ENCODE measurements at places on chromosomes 7 and 10. TPM values are rescaled to one million over a fixed set of nuclear protein-coding genes. Genes with fewer than 3 reads are reported as not detected.

The MKI67 gene
- total RNA-seq: 2.0 TPM

The PLCE1 gene
- 9.6 TPM for total RNA-seq

DNA sequence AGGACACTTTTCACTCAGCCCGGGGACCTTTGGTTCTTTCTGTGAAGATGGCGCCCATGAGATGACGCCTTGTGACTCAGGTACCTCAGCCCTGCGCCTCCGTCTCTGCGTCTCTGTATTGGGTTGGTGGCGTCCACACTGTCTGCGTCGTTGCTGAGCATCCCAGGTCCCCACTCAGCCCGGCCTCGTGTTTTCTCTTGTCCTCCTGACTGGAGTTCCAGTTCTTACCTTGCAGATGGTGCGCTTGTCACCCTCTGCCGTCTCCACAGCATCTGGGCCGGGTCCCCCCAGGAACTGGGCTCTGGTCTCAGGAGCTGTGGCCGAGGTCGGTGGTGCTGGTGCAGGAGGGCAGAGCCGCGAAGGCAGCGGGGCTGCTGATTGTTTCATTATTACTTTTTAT lies 150.4 kb downstream of the WDR37 start:
- H3K4me1 ChIP-seq: no peaks in the 10 kb centered on the region
- H3K36me3 ChIP-seq: no peaks in the 10 kb centered on the region
- H3K27me3 ChIP-seq: no peaks in the 10 kb centered on the region
- H3K4me3 ChIP-seq: no peak overlapping the region
- no peak overlapping the region for H3K27ac ChIP-seq

- H3K27me3 ChIP-seq: no peaks in the 10 kb centered on the region
- H3K27ac ChIP-seq: no peak overlapping the region
- DNase-seq: no peak
- no peaks in the 10 kb centered on the region for H3K36me3 ChIP-seq
- H3K4me1 ChIP-seq: no peaks in the 10 kb centered on the region
Observed at GRCh38 chr10:83723080-83723479, 416.2 kb upstream of the GHITM start.

DNA sequence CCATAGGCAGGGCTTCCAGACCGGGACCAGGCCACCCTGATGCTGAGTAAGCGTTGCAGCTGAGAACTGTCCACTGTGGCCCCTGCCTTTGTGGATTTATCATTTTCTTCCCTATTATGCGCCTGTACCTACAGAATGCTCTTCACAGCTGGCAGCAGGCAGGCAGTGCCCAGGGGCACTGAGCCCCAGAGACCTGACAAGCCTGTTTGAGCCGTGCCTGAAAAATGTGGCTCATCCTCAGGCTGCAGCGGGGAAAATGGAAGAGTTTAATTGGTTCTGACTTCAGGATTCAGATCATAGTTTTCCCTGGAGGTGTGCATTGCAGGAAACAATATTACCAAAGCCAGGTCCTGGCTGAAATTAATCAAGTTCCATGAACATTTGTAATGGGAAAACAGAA lies 200.2 kb downstream of the ZNF438 start:
- H3K4me3 ChIP-seq: no peak overlapping the region
- no peak overlapping the region for H3K27ac ChIP-seq
- no peak for DNase-seq
- no peaks in the 10 kb centered on the region for H3K27me3 ChIP-seq

DNA sequence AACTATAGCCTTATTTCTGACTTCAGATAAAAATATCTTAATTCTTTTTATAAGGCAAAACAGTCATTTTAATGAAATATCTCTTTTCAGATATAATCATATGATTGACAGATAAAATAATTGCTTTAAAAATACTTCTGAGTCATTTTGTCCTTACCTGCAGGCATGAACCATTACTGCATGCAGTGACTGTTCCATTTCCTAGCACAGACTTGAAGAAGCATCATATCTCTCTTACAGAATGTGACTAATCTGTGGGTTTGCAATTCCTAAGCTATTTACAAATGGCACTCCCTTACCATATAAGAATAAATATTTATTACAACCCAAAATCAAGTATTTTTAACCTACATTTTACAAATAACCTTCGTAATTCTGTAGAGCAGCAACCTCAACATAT lies 120.7 kb downstream of the SRPK2 start:
- H3K36me3 ChIP-seq: no peaks in the 10 kb centered on the region
- H3K4me1 ChIP-seq: no peaks in the 10 kb centered on the region
- peak overlapping the region; percentile 41 for H3K4me3 ChIP-seq
- H3K27me3 ChIP-seq: no peaks in the 10 kb centered on the region
- peak overlapping the region; percentile 79 for H3K27ac ChIP-seq
- no peak for DNase-seq

GRCh38 chr7:11638011-11638774 lies 193.8 kb downstream of the THSD7A start:
- no peak overlapping the region for H3K4me3 ChIP-seq
- no peak for DNase-seq
- no peak overlapping the region for H3K27ac ChIP-seq
- H3K27me3 ChIP-seq: no peaks in the 10 kb centered on the region
